Inflammatory macrophage treated with lipopolysaccharide for 1 hour (primary cell): ENCODE measurements at places on chromosomes 11 and 22.

GRCh38 chr11:6871278-6871677 is 5.1 kb upstream of the OR10A4 start:
- DNase-seq: no peak

- DNase-seq: peak; percentile 53
Measured at GRCh38 chr11:69642913-69643632, 2.1 kb downstream of the CCND1 start.

DNA sequence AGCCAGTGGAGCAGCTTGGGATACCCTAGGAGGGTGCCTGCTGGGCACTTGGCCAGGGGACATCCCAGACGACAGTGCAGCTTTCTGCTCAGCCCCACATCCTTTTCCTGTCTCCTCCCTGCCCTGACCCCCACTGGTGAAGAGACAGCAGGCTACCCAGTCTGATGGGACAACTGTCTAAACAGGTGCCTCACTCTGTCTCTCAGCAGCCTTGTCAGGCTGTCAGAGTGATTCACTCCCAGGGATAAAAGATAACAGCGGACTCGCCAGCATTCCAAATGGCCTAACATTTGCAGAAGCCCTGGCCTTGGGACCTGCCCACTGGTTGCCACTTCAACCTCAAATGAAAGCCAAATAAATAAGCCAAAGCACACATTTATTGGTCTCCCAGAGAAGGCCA is 318.6 kb upstream of the PLET1 start:
- no peak for DNase-seq

GRCh38 chr22:24578355-24579257 is 14.3 kb downstream of the LRRC75B start:
- no peak for DNase-seq

DNA sequence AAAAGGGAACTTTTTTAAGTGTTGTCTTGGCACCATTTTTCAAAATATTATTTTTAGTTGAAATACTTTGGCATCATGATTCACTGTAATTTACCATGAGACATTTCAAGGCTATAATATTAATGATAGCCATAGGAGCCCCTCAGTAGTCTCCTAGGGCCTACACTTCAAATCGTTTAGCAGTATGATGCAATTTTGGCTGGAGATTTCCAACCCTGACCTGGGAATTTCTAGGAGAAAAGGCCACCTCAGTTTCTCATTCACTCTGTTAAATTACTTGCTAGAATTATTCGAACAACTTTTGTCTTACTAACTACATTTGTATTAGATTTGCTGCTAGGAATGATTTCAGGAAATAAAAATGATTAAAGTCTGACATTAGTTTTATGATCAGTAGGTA is 1610.9 kb upstream of the RAG2 start:
- DNase-seq: no peak

DNA sequence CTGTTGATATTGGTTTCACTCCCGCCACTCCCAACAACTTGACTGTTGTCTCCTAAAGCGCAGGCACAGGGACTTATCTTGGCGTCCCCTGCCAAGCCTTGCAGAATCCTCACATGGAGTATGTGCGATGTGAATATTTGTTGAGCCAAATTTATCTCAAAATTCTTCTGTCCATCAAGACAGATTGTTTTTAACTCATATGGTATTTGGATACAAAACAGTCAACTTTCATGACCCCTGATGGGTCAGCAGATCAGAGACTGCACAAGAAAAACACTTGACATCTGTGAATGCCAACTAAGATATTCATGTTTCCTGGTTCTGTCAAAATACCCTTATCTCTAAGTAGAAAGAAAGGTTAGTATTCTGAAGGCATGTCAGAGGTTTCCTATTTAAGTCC is 221.7 kb upstream of the BLID start:
- no peak for DNase-seq

DNA sequence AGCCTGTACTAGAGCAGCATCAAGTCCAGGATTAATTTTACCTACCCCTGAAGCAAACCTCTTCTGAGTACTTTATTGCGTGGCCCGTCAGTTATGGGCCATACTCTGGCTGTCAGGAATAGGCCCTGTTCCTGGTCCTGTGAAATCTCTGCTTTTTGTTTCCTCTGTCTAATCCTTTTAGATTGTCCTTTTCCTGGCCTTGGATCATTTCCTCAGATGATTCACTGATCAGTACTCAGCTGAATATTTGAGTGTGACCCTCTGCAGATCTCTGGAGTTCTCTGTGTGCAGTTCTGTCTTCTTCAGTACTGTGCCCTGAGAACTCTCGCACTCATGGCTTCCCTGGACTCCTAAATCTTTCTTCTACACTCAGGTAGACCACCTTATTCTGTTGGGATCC is 123.5 kb downstream of the UVRAG start:
- DNase-seq: no peak

DNA sequence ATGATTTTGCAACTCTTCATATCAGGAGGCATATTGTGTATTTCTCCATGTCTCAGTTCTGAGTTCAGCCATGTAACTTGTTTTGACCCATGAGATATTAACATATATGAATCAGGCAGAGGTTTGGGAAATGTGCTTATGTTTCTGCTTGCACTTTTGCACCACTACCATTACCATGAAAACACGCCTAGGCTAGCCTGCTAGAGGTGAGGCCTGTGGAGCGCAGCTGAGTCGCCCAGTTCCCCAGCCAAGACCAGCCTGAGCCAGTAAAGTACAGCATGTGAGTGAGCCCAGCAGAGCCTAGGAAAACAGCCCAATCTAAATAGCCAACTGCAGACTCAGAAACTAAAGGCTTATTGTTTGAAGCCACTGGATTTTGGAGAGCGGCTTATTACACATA is 18.4 kb upstream of the MYOD1 start:
- no peak for DNase-seq

DNA sequence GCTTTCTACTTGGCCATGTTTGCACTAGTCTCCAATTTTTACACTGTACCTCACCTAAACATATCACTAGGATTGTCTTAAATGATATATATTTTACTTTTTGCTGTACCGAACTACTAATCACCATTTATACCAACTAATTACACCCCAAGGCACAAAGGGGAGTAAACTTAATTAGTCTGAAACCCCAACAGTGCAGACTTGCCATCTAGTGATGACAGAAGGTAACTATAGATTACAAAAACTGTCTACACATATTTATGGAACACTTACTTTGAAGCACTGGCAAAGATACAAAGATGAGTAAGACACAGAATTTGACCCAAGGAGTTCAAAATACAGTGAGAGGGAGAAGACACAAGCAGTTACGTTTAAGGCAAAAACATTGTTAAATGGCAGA is 139.7 kb downstream of the CNTN5 start:
- DNase-seq: no peak

- DNase-seq: no peak
Measured at GRCh38 chr11:105763594-105763993, 153.7 kb downstream of the GRIA4 start.
